B cell (primary cell): ENCODE measurements at places on chromosomes 7 and 10.

DNA sequence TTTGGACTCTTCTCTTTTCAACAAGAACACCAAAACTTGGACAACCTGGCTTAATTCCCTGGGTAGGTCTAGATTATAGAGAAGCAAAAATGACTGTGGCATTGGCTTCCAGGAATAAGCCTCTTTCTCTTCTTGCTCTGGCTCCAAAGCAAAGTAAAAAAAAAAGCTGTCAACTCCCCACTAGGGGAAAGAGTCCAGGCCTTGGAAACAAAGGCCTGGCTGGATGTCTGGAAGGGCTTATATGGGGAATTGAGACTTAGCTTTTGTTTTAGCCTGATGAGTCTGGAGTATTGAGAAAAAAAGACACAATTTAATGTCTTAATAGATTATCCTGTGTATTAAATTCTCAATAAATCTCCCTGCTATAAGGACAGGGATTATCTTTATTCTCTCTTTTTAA lies 300.6 kb downstream of the SORCS3 start:
- no peak for DNase-seq

GRCh38 chr7:134874407-134874806 lies 95.0 kb downstream of the CALD1 start:
- DNase-seq = no peak

DNA sequence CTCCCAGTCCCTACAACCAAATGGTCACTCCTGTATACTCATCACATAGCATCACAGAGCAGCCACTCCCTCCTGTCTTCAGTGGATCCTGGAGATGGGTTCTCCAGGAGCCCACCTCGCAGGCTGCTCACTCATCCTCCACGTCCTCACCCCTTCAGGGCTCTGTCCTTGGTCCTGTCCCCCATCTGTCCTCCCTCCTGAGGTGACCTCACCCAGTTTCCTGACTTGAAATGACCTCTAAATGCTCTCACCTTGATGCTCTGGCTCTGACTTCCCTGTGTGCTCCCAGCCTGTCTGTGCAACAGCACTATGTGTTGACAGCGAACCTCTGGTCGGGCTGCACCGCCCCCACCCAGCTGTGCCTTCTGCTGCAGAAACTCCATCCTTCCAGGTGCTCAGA lies 2.1 kb upstream of the PPP2R2D start:
- DNase-seq = no peak

DNA sequence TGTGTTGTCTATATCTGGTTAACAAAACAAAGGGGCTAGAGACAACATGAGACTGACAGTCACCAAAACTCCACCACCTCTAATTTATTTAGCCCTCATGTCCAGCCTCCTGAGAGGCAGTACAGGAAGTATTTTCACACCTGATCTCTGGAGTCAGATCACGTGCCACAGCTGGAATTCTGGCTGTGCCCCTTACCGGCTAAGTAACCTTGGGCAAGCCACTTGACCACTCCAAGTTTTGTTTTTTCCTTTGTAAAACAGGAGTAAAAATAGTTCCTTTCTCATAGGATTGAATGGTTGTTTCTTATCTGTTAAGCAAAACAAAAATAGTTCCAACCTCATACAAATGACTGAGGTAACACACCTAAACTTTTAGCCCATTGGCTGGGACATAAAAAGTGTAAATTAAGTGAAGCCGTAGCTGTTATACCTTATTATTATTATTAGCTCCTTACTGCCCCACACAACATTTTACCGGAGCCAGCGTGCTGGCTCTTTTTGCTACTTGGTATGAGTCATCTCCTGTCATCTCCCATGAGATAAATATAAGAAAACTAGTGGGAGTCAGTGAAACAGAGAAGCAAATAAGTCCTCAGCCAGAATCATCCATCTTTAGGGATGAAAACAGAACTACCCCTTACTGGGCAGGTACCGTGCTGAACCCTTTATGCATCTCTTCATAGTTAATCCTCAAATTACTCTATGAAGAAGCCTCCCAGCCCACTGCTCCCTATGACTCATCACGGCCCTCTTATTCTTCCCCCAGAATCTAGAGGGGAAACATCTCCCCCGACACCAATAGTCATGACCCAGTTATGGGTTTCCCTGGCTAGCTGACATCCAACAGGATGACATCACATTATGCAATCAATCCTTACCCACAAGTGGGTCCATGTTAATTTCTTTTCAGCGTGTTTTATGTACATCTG lies 44.9 kb downstream of the PPP1R3C start:
- DNase-seq = no peak

DNA sequence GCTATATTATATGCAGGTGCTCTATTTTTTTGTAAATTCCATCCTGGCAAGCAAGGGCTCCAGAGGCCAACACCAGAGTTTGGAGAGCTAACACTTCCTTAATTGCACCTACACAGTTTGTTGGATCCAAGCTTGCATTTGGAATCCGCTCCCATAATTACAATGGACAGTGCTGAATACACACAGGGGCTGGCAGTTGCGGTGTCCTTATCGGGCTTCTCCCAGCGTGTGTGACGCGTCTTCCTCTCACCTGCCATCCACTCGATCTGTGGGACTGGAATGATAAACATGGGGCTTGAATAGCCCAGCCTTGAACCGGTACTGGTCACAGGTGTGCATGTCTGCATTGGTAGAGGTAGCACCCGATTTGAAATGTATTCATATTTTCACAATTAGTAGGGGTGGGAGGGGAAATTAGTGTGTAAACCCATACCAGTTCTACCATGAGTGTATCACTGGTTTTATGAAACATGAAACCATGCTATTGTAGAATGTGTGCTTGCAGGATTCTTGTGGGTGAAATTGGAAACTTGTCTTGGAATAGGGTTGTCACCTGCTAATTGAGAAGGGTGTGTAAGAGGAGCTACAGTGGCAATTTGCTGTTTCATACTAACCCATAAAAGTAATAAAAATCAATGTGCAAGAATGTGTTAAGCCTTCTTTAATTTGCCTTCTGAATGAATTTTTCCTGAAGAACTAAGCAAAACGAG lies 316.5 kb downstream of the WDR11 start:
- no peak for DNase-seq

DNA sequence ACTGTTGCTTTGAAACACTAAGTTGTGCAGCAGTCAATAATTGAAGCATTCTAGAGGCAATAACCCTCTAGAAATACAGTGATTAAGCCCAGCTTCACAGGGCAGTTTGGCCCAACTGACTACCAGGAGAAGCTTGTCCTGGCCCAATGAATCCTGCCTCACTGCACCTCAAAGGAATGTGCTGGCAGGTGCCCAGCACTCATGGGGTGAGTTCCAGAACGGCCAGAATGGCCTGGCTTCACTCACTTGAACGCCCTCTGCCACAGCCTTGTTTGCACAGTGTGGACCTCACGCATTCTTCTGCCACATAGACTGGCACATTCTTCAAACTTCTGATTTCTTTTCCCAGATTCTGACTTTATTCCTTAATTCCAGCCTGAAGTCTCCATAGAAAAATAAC lies 6.6 kb upstream of the ITIH2 start:
- no peak for DNase-seq

DNA sequence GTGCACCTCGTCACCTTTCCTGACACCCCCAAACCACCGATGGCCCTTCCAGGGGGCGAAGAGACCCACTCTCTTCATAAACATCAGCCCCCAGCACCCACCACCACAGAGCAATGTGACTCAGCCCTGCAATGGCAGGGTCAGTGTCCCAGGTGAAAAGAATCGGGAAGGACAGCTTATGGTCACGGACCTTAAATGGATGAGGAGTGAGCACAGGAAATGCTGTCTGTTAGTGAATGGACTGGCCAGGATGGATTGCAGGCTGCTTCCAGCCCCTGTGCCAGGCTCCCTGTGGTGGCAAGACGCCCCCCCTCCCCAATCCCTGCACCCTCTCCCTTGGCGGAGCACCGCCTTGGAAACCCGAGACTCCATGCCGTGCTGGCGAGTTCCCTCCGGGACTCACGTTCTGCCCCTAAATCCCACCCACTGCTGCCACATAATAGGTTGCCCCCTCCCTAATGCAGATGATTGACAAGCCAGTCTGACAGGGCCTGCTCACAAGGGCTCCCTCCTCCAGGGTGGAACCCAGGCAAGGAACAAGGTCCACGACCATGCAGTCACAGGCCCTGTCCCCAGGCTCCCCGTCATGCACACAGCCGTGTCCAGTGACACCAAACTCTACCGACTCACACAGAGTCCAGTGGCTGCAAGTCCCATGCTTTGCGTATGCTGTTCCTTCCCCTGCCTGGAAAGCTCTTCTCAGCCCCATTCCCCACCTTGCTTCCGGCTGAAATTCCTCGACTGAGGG lies 7.3 kb downstream of the ASB13 start:
- DNase-seq = no peak

DNA sequence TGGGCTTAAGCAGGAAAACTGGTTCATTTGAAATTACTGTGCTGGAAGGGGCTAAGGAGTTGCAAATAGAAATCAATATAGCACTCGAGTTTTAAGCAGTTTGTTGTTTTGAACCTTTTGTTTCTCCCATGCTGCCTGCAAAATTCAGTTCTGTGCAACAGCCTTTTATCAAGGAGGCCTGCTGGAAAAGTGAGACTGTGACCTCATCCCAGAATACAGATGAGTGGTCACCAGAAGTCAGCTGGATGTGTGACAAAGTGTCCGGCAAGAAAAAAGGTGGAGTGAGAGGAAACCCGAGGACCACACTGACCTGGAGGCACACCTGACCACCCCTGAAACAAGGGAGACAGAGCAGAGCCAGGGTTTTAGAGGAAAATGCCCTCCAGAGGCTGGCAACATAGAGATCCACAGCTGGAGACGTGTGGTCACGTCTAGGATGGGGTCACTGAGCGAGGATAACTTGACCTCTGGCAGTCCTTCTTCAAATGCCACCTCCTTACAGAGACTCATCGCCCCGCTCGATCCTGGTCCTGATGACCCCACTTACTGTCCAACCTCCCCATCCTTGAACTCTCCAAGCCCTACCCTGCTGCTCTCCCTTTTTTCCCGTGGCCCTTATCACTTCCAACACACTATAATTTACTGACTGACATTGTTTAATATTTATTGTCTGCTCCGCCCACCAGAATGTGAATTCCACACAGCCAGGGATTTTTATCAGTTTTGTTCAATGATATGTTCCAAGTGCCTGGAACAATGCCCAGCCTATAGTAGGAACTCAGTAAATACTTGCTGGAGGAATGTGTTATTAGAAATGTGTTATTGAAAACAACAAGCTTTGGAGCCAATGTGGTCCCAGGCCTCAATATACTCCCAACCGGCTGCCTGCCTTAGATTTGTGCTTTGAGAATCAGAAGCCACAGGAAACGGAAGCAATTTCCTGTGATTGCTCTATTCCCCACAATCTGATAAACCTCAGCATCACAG lies 243.8 kb downstream of the GLI3 start:
- DNase-seq = no peak

DNA sequence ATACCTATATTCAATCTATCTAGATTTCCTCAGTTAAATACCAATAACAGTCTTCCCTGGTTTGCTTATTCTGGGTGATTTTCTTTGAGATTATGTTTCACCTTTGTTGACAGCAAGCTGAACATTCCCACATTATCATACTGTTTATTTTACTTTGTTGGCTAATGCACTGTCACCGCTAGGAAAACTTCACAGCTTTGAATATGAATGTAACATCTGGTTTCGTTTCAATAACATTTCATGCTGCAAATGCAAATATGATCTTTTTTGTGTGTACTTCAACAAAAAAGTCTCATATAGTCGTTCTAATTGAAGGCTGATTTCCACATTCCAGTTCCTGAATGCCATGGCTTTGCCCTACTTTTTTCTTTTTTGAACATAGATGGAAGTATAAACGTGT lies 946.3 kb upstream of the GHITM start:
- no peak for DNase-seq

- no peak for DNase-seq
Observed at GRCh38 chr7:92025260-92025659, 84.6 kb downstream of the AKAP9 start.

DNA sequence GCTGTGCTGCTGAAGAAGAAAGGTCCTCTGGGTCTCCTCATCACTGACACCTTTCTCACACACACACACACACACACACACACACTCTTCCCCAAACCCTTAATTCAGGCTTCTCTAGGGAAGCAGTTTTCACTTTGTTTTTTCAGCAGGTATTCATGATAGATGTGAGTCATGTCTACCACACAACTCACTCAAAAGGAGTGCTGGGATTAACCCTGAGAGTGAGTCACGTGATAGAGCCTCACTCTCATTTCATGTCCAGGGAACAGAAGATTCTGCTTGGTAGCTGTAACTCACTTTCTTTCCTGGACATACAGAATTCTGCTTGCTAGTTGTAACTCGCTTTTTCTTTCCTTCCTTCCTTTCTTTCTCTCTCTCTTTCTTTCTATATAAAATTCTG lies 45.4 kb downstream of the VIM start:
- DNase-seq = no peak

DNA sequence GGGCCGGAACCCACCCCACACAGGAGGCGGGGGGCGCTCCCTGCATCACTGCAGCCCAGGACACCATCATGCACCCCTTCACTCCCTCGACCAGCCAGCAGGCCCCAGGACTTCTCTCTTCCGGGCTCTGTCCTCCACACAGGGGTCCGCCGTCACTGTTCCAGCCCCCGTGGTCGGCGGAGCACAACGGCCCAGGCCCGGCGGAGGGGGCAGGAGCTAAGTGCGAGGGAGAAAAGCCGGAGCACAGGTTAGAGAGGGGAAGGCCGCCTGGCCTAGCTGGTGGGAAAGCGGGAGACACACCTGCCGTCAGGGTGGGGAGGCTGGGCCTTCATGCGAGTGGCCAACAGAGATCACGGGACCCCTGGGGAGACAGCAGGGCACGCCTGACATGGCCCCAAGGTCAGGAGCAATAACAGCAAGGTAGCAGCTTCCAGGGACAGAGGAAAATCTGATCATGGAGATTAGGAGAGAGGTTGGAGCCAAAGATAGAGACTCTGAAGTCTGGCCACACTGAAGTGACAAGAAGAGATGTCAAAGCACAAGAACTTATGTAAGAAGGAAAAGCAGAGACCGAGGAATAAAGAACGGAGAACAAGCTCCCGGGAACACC lies 151.1 kb downstream of the MAD1L1 start:
- no peak for DNase-seq

DNA sequence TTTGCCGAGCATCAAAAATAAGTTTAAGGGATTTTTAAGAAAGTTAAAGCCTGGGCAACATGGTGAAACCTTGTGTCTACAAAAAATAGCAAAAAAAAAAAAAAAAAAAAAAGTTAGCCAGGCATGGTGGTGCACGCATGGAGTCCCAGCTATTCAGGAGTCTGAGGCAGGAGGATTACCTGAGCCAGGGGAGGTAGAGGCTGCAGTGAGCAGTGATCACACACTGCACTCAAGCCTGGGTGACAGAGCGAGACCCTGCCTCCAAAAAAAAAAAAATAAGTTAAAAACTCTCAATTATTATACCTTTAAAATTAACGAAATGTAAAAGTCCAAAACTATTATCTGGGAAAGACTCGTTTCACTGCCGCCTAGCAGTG lies 35.0 kb upstream of the DAGLB start:
- no peak for DNase-seq
